Thyroid gland (tissue), 4 donors: ENCODE measurements at places on chromosomes 1 and 21. TPM values are rescaled to one million over a fixed set of nuclear protein-coding genes. Genes with fewer than 3 reads are reported as not detected.

The ACTA1 gene
- total RNA-seq = not detected

The CLDN17 gene
- not detected for total RNA-seq

The F5 gene
- 3.0 TPM for total RNA-seq

The PLXNA2 gene
- 12.2 TPM for total RNA-seq

The ZNF697 gene
- 17.9 TPM for total RNA-seq

The FAM76A gene
- total RNA-seq = 30.6 TPM

The NUDT4B gene
- 9.0 TPM for total RNA-seq

The TNFSF4 gene
- 0.63 TPM for total RNA-seq

The RAB7B gene
- 4.8 TPM for total RNA-seq

The NPL gene
- total RNA-seq = 6.7 TPM

The CFAP74 gene
- total RNA-seq = not detected

The AMPD1 gene
- total RNA-seq = not detected

The RCSD1 gene
- total RNA-seq = 12.8 TPM

The KRTAP6-1 gene
- total RNA-seq = not detected

The MAP3K7CL gene
- 5.0 TPM for total RNA-seq

The CHIA gene
- total RNA-seq = not detected

The GPATCH3 gene
- 8.6 TPM for total RNA-seq

The PRKAB2 gene
- total RNA-seq = 9.9 TPM

The AKR1A1 gene
- total RNA-seq = 117 TPM

DNA sequence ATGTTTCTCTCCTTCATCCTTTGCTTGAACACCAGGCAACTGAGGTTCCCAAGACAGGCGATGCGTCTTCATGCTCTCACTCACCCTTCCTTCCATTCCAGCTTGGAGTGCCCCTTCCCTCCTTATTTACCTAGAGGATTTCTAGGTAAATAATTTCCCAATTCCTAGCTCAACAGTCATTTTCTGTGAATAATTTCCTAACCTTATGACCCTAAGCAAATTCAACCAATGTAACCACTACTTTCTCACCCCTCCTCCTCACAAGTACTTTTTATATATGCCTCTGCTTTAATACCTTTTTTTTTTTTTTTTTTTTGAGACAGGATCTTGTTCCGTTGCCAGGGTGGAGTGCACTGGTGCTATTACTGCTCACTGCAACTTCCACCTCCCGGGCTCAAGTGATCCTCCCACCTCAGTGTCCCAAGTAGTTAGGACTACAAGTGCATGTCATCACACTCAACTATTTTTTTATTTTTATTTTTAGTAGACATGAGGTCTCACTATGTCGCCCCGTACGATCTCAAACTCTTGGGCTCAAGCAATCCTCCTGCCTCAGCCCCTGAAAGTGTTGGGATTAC lies 86.7 kb downstream of the USP24 start:
- no peak for DNase-seq

DNA sequence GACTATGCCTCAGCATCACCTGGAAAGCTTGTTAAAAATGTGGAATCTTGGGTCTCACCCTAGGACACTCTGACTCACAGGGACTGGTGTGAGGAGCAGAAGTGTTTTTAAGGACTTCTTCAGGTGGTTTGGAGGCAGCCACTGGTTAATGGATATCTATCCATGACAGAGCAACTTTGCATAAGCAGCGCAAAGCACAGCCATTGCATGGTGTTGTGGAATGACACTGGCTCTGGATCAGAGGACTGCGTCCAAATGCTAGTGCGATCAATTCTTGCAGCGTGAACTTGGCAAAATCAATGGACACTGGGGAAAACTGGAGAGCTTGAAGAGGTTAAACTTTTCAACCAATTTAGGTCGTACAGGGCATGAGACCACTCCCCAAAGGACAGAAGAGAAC lies 116.8 kb upstream of the FAM78B start:
- DNase-seq = no peak

DNA sequence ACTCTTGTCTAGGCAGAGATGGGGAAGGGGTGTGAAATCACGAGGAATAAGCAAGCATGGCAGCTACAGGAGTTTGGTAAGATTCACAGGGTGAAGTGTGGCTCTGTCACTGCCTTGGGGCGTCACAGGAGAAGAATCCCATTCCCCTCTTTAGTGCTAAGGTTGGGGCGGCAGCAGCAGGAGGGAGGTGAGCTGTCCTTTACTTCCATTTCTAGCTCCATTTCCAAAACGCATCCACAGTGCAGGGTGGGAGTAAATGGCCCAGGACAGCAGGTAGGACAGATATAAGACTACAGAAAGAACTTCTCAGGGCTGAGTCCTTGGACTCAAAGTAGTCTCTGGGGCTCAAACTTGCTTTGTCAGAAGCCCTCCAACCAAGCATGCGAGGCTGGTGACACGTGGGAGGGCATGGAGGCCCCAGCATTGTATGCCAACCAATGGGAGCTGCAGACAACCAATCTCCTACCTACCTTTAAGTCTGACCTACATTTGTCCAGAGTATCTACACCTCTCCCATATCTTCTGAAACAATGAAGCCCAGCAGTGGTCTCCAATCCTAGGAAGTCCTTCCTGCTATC lies 8.5 kb downstream of the MEF2D start:
- DNase-seq = no peak

- peak; percentile 95 for DNase-seq
Observed at GRCh38 chr1:201381130-201381529, 3.6 kb upstream of the TNNT2 start.

GRCh38 chr1:184479435-184480167 lies 92.8 kb downstream of the C1orf21 start:
- no peak for DNase-seq

DNA sequence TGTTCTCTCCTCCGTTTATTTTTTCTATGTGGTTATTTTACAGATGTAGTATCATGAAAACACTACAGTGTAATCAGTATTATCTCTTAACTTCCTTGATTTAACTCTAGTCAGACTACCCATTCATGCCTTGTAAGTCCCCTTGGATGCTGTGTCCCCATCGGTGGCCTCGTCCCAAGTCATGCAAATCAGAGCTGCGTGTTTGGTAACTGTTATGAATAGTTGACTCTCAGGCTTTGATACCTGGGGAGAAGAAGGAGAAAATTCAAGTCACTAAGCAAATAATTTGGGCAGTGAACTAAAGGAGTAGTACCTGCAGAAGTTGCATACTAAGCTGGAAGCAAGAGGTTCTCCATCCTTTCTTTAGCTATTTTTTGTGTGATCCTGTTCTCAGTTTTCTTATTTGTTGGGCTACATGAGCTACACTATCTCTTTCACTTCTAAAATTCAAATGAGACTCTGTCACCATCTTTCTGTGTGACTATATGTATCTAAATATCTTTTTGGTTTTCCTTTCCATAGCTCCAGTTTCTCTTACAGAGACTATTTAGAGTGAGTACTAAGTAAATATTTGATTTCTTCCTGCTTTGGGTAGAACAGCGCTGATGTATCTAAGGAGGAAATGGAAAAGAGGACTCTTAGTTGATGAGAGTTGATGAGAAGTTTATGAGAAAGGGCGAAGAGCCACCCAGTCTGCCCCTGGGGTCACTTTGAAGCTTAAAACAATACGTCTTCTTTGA lies 50.9 kb downstream of the VANGL2 start:
- DNase-seq = no peak

DNA sequence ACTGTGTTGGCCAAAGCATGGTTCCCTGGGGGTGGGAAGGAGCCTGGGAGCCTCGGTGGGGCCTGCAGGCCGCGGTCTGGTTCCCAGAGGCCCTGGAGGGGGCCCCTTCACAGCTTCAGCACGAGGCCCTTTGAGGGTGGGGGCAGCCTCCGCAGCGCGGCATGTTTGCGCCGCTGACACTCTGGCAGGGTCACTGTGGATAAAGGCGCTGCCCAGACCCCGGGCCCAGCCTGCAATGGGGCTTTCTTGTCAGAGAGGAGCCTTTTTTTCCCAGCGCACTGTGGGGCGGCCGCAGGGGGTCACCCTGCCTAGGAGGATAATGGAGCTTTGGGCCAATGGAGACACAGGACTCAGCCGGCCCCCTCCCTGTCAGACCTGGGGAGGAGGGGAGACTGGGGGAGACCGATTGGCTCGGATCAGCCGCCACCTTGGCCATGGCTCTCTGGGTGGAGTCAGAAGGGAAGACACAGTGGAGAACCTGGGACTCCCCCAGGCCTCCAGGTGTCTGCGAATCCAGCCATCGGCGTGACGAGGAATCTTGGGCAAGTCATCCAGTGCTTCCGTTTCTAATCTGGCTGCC lies 26.0 kb downstream of the EPHB2 start:
- DNase-seq = no peak

GRCh38 chr1:5296557-5297179 lies 642.3 kb downstream of the AJAP1 start:
- DNase-seq = no peak

GRCh38 chr21:31172328-31172727 lies 134.1 kb upstream of the KRTAP19-8 start:
- DNase-seq = no peak

GRCh38 chr21:43979654-43980053 lies 32.5 kb upstream of the TRAPPC10 start:
- peak; percentile 58 for DNase-seq

GRCh38 chr1:35576061-35576765 lies 3.1 kb downstream of the TFAP2E start:
- DNase-seq = no peak

- no peak for DNase-seq
Observed at GRCh38 chr1:42748461-42749410, 8.7 kb upstream of the CLDN19 start.

- no peak for DNase-seq
Observed at GRCh38 chr1:167510244-167510643, 8.1 kb downstream of the CD247 start.

GRCh38 chr1:54325284-54325683 lies 80.9 kb downstream of the SSBP3 start:
- DNase-seq = no peak

- no peak for DNase-seq
Observed at GRCh38 chr21:28324690-28325089, 668.0 kb downstream of the LTN1 start.

DNA sequence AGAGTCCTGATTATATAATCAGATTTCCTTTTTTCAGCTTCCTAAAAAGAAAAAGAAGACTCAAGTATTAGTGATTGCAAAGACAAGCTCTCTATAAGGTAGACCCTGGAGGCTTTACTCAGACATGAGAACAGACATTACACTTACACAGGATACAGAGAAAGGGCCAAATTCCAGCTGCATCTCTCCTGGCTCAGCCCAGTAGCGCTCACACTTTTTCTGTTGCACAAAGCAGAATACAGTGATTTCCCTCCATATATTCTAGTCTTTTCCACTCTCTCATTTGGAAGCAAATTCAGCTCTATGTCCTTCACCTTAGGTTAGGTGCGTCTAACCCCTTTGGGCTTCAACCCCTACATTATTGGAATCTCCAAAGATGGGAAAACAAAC lies 15.1 kb downstream of the PTPN22 start:
- DNase-seq = no peak

GRCh38 chr1:210800756-210801155 lies 333.2 kb downstream of the KCNH1 start:
- no peak for DNase-seq

DNA sequence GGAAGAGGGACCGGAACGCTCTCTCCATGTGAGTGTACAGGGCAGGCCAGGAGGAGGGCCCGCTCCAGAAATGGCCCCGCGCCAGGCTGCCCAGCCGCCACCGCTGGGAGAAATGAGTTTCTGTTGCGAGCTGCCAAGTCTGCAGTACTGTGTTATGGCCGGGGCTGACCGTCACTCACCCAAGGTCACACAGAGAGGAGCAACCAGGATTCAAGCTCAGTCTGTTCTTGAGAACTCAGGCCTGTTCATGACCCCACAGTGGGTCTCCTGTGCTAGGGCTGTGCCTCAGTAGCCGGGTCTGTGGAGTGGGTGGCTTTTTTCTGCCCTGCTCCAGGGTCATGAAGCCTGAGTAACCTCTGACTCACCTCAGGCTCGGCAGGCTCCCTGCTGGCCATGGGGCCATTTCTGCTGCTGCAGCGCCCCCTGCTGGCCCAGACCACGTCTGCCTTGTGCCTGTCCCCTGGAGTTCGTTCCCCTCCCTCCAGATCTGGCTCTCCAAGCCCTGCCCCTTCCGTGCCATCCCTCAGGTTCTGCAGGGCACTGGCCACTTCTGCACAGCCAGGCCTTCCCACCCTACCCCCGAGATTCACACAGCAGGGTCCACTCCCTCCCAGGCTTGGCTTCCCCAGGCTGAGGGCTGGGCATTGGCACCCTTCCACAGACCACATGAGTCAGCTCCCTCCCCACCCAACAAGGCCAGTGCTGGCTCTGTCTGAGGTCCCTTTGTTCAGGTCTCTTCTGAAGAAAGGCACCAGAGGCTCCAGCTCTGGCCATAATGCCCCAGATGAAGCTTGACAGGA lies 51.8 kb downstream of the EDN2 start:
- peak; percentile 87 for DNase-seq

- DNase-seq = no peak
Observed at GRCh38 chr1:201902198-201902597, 13.5 kb downstream of the SHISA4 start.

DNA sequence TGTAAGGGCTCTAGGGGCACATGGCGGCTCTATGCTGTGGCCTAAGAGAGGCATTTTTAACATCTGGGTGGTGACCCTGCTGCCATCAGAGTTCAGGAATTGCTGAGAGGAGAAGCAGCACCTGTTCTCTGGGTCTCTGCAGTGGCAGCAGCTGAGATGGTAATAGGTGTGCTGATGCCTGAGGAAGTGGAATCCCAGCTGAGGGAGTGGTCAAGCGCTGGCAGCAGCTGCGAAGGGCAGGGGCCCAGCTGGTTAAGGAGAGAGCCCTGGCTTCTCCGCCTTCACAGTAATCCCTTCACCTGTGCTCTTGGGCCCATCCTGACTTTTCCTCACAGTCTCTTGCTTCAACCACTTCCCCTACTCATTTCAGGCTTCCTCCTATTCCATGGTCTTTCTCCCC lies 39.8 kb downstream of the GJA5 start:
- DNase-seq = no peak

DNA sequence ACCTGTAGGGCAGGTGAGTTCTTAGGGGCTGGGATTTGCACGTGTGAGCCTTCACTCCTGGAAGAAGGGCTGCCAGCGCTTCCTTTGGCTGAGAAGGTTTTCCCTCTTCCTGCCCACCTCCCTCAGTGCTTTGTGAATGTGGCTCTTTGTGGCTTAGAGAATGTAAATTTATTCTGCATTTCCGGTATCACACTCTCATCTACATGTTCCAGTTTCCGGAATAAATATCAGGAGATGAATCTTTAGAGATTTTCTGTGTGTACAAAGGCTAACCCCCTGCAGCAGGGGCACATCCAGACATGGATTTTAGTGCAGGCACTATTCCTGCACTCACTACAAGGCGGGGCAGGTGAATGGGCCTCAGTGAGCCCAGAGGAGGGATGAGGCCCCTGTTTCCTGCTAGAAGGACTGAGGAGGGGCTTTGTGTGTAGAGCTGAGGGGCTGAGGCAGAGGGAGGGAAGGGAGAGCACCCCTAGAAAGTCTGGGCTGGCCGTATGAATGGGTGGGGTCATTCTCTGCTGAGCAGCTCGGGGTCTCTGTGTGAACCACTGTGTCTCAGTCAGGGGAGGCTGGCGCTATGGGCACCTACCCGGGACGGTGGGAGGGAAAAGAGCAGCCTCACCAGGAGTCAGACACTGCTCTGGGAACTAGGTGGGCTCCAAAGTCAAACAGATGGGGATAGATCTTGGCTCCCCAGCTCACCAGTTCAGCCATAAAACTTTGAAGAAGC lies 207.5 kb downstream of the MATN1 start:
- DNase-seq = no peak
